ENCODE measurements at places on chromosomes 11 and 22.
A peak's percentile ranks its signal among the peaks of the same experiment; 100 is the strongest.

DNA sequence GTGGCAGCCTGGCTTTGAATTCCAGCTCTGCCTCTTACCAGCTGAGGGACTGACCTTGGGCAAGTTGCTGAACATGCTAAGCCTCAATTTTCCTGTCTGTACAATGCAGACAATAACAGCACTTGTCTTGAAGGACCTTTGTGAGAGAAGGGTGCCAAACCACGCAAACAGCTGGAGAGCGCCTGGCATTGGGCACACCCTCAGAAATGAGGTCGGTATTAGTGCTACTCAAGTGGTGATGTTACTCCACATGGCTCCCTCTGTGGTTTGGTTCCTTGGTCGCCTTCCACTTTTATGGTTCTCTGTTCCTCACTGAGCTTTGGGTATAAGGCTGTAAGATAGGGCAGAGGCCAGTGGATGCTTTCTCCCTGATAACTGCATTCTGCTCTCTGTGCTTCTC lies 8.2 kb downstream of the UBASH3B start:
- no peak for DNase-seq

- DNase-seq: no peak
Measured at GRCh38 chr22:32411402-32411801, 645 bp downstream of the RTCB start.

GRCh38 chr11:34002420-34002819 lies 49.1 kb upstream of the CAPRIN1 start:
- DNase-seq: no peak

DNA sequence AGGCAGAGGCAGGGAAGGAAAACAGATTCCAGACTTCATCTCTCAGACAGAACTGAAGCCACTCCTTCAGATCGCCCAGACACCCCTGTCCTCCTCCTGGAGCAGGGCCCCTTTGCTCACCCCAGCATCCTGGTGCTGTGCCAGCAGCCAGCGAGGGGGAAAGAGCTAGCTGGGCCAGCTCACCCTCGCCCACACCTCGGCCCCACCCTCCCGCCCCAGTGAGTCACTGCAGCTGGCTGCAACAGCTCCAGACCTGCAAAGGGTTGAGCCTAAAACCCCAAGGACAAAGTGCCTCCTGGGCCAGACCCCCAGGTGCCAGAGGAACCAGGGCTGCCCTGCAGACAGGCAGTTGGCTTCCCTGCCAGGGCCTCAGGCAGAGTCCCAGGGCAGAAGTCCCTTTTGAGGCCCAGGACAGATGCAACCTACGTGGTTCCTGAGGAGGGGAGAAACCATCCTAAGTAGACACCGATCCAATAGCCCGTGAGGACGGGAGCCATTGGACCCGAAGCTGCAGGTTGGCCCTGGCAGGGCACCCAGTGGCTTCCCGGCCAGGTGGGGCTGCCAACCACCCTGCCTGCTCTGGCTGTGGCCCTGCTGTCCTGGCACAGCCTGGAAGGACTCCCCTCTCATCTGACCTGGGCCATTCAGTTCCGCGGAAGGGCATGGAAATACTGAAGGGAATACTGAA lies 7.2 kb downstream of the AHNAK start:
- no peak for DNase-seq

GRCh38 chr11:131690362-131690761 lies 319.9 kb downstream of the NTM start:
- DNase-seq: no peak

DNA sequence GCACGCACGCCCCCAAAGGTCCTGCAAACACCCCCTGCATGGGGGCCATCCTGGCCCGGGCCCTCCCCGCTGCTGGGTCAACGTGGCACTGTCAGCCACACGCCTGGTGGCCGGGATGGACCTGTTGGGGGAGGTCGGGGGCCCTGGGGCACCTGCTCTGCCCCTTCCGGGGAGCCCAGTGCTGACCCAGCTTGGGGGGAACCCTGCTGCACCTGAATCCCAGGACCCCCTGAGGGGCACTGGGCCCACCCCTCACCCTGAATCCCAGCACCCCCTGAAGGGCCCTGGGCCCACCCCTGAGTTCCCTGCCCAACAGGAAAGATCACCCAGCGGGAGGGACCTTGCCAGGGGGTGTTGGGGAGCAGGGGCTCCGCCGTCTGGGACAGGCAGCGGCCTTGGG lies 413 bp upstream of the MUC6 start:
- no peak for DNase-seq

DNA sequence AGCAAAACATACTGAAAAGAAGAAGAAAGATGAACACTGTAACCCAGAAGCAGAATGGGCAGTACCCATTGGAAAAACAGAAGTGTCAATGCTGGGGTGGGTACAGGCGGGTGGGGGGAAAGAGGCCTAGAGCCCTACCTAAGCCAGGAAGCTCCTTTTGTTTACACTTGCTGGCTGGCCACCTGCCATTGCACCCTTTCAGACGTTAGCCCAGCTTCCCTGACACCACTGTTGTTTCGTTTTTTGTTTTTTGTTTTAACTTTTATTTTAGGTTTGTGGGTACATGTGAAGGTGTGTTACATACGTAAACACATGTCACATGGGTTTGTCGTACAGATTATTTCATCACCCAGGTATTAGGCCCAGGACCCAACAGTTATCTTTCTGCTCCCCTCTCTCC lies 55.4 kb downstream of the PLEKHA7 start:
- DNase-seq: no peak

DNA sequence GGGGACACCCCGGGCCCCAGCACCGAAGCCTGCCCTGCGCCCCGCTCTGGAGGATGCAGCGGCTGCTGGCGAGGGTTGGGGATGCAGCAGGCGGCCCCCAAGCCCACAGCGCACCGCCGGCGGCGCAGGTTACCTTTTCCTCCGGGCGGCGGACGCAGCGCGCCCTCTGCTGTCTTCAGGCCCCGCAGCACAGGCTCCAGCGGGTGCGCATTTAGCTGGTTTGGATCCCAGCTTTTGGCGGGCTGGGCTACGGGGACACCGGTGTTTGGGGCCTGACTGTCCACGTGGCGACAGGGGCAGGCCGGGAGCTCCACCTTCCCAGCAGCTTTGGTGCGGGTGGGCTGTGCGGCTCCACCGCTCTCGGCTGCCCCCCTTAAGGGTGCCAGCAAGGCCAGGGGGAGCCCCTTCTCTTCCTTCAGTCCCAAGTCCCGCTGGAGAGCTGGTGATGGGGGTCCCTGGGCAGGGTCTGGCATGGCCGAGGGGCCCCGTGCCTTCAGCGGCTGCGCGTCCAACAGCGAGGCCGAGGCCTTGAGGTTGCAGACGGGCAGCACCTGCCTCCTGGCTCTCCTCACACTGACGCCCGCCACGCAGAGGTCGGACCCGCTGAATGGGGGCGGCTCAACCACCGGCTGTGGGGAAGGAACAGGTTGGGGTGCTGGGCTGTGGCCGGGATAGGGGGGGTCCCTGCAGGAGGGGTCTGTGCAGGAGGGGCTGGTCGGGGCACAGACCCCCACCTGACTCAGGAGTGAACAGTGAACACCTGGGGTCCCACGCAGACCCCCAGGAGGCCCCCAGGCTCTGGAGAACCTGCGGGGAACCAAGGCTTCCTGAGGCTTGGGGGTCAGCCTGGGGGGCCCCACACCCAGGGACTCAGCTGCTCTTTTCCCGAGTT lies 18.0 kb upstream of the IL17REL start:
- peak; percentile 78 for DNase-seq

Measured in stimulated activated CD4-positive, alpha-beta T cell treated with anti-CD3 and anti-CD28 coated beads, Interleukin-15, amount 100 ng/mL, for 1 hour (primary cell).